ENCODE measurements at places on chromosomes 7 and 10.

- no peak for DNase-seq
Observed at GRCh38 chr10:103769176-103769575, 86.2 kb downstream of the SH3PXD2A start.

GRCh38 chr7:108869070-108869469 is 299.4 kb downstream of the DNAJB9 start:
- DNase-seq: no peak

- DNase-seq: no peak
Observed at GRCh38 chr7:88150033-88150432, 69.8 kb downstream of the SRI start.

DNA sequence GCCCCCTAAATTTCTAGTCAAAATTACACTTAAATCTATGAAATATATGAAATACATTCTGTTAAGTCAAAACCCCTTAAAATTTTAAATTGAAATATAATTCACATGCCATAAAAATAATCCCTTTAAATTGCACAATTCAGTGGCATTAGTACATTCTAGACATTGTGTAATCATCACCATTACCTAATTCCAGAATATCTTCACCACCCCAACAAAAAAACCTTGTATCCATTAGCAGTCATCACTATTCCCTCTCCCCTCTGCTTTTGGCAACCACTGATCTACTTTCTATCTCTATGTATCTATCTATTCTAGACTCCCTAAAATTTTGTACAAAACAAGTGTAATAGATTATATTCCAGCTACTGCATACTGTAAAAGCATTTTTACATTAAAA is 261.2 kb downstream of the GLI3 start:
- no peak for DNase-seq

- DNase-seq: no peak
Observed at GRCh38 chr10:128624656-128625530, 498.7 kb upstream of the MKI67 start.

DNA sequence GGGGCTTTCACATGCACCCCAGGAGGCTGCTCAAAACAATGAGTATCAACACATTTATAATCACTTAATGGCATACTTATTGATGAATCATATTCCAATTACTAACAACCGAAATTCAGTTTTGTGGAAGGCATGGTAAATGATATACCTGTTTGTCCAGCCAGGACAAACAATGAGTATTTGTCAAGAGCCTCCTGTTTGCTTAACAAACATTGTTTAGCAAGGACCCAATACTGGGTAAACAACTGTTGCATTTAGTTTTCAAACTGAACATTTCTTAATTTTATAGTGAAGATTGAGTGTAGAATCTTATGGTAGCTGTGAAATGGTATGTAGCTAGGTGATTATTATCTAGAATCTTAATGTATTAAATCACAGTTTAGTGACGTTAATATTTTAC is 473.7 kb downstream of the ATRNL1 start:
- no peak for DNase-seq

DNA sequence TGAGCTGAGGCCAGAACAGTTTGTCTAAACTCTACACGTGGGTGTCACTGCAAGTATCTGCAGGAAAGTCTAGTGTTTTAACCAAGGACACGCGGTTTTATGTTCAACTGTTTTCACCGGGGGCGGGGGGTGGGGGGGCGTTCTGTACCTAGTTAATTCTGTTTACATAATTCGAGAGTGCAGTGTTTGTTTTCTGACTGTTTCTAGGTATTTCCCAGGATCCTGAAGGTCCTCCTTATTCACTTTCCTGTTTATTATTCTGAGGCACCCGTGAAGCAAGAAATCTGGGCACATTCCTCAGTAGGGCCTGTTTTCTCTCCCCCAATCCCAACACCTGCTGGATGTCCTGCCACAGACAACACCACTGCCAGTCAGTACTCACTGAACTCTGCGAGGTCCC is 7.6 kb downstream of the LOXL4 start:
- DNase-seq: no peak

- DNase-seq: no peak
Observed at GRCh38 chr7:123570390-123571182, 13.0 kb upstream of the NDUFA5 start.

- no peak for DNase-seq
Observed at GRCh38 chr10:122249303-122249850, 21.7 kb upstream of the BTBD16 start.

DNA sequence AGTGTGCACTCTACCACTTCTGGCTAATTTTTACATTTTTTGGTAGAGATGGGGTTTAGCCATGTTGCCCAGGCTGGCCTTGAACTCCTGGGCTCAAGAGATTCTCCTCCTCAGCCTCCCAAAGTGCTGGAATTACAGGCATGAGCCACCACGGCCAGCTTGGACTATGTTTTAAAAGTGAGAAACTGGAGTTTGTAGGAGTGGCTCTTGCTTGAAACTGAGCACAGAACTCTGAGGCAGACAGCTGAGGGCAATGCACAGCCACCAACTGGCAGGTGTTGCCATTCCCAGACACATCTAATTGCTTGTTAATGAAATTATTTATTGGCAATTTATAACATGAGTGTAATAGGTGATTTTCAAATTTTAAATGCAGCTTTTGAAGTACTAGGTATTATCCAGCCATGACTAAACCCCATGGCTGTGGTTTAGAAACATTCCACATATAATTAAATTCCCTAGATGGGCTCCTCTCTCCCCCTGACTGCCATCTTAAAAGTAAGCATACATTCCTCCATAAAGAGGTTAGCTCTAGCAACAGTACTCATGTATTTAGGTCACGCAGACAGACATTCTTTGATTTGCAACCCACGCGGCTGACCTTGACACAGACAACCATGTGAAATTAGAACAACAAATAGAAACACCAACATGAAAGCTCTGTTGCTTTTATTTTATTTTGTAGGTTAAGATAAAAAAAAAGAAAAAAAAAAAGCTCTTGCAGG is 19.8 kb downstream of the PANK1 start:
- no peak for DNase-seq

GRCh38 chr10:9137368-9137767 is 1082.9 kb downstream of the GATA3 start:
- no peak for DNase-seq

- DNase-seq: no peak
Observed at GRCh38 chr7:21939136-21939857, 6.4 kb downstream of the CDCA7L start.

DNA sequence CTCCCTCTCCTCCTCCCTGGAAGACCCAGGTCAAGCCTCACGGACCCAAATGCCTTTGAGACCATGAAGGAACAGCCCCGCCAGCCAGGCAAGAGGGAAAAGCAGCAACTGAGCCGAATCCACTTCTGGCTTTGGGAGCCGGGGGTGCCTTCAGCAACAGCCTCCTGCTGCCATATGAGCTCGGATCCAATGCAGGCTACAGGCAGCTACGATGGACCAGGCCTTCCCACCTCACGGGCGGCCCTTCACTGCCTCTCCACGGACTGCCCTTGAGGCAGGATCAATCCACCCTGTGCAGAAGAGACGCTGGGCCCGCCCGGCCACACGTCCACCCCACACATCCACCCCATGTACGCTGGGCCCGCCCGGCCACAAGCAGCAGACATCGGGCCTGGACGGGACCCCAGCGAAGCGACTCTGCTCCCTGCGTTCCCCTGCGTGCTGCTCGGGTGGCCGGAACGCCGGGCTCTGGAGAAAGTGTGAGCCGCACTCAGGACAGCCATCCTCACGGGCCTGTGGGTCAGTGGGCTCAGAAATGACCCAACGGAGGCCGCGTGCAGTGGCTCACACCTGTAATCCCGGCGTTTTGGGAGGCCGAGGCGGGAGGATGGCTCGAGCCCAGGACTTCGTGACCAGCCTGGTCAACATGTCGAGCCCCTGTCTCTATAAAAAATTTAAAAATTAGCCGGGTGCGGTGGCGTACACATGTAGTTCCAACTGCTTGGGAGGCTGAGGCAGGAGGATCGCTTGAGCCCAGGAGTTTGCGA is 82.0 kb downstream of the FOXL3 start:
- no peak for DNase-seq

DNA sequence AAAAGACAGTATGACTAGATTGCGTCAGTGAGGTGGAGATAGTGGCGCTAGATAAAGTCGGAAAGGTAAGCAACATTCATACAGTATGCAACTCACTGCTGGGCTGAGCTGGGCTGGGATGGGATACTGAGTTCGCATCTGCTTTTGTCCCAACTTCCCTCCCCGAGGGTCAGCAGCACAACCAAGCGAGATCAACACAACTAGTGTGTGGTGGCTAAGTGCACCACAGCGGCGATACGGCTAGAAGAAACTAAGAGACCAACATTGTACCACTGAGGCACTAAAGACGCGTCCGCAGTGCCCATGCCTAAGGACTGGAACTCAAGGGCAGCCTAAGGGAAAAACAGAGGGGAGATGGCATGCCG is 467 bp downstream of the EXOSC1 start:
- no peak for DNase-seq

DNA sequence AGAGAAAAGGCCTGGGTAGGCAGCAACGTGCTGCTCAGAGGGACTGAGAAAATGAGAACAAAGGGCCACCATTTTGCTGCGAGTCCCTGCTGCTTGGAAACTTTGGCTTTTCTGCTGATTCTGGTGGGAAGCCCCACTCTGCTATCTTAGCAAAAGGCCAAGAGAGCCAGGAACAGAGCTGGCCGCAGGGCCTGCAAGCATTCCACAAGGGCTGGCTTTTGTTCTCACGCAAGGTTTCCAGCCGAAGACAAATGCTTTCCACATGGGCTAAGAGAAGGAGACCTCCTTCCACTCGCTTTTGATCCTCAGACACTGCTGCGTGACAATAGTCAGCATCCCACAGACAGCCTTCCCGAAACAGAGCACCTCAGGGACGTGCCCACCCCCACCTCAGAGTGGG is 163.1 kb downstream of the ARHGAP12 start:
- no peak for DNase-seq

DNA sequence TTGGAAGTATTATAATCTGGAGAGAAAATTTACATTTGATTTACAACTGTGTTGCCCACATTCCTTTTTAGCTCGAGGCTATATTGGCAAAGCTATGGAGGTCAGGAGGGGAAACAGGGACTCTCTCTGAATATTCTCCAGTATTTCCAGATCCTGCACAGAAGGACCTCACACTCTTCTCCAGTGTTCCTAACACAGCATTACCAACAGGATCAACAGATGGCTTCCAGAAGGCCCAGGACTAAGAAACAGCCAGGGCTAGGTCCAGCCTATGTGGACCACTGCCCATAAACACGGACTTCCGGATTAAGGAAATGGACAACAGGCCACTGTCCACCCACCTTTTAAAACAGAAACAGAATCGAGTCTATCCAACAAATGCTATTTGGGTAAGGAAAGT is 65.3 kb downstream of the CHCHD3 start:
- DNase-seq: no peak

GRCh38 chr10:44385696-44386441 is 972 bp upstream of the CXCL12 start:
- no peak for DNase-seq

- DNase-seq: no peak
Observed at GRCh38 chr10:133141144-133141957, 18.7 kb upstream of the KNDC1 start.

GRCh38 chr10:102418622-102419268 is at the start of gene PSD:
Gene PSD (minus strand): TSS chr10:102418785. CDS start chr10:102417038, 1,747 bp downstream.
- DNase-seq: no peak

DNA sequence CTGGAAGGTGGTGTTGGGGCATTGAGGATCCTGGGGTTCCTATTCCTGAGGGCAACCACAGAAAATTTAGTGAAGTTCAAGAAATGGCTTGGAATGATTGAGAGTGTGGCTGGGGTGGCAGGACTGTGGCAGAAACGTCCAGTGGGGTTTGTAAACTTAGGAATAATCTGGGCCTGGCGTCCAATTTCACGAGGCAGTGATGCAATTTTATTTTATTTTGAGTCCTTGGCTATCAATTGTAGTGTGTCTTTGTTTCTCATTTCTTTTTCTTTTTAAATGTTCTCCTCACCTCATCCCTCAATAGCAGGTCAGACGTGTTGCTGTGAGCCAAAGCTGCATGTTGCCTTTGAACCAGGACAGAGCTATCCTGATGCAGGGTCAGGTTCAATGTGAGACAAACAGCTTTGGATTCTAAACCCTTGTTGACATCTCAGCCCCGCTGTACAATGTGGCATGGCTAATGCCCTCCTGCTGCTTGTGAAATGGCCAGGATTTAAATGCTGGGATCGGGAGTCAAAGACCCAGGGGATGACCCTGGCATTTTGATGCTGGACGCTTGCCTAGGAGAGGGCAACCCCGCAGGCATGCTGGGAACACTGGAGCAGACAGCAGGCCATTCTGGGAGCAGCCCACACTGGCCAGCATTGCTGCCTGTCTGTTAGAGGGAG is 64.8 kb downstream of the RBM20 start:
- DNase-seq: no peak

- no peak for DNase-seq
Observed at GRCh38 chr7:29255199-29255878, 60.8 kb downstream of the CHN2 start.

GRCh38 chr10:23522345-23522744 is 83.5 kb downstream of the OTUD1 start:
- DNase-seq: no peak
